Activated T-cell treated with anti-CD3 and anti-CD28 coated beads, Interleukin-2, amount 50 U/mL, for 72 hours (primary cell): ENCODE measurements at places on chromosomes 5 and 9. TPM values are rescaled to one million over a fixed set of nuclear protein-coding genes. Genes with fewer than 3 reads are reported as not detected.

DNA sequence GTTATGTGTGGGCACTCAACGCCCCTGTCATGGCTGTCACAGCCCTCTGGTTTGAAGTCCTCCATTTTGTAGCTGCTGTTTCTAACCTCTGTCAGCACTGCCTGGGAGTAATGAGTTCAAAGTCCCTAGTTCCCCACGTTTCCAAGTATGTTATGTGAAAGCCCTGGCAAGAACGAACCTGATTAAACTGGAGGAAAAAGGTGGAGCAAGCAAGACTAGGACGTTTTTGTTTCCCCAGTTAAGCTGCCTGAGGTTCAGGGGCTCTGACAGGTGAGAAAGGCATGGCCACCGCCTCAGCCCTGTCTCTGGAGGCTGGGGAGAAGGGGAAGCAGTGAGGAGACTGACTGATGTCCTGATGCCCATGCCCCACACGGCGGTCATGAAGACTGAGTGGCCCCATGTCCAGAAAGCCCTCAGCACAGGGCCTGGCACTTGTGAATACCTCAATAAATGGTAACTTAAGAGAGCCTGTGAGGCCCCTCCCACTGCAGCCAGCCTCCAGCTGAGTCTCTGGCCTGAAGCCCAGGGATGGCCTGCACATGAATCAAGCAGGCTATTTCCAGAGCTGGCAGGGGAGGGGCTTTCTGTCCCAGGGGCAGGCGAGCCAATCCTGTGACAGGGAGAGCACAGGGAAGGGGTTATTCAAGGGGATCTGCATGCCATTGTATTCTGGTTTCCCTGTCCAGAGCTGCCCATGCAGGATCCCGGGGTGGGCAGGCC, 61.8 kb downstream of the PFDN1 start:
- DNase-seq, result no peak

- DNase-seq, result no peak
Measured at GRCh38 chr5:113259034-113259433, 175.8 kb downstream of the TSSK1B start.

The ZNF454 gene
- not detected for total RNA-seq

The UBAP2 gene
- total RNA-seq, result 32.1 TPM

The WDR31 gene
- 1.4 TPM for total RNA-seq

The C9orf153 gene
- total RNA-seq, result 0.21 TPM
